ENCODE measurements at places on chromosomes 16 and 17. TPM values are rescaled to one million over a fixed set of nuclear protein-coding genes. Genes with fewer than 3 reads are reported as not detected.

The ARHGDIG gene
- 165 TPM for polyA plus RNA-seq

DNA sequence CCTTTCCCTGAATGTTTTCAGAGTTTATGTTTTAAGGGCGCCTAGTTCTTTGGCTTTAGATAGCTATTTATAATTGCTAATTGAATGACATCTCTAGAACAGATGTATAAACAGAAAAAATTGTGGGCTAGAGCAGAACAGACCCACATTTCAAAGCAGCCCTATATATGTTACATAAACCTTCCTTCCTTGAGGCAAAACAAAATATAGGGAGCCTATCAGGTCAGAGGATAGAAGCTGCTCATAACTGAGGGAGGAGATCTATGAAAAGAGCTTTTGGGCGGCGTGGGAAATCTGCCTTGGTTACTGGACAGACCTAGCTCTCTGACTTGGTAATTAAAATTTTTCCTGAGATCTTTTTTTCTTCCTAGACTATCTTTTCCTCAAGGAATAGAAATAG is 68.4 kb downstream of the SPAG9 start:
- H3K4me3 ChIP-seq, result no peak overlapping the region
- no peak overlapping the region for H3K27ac ChIP-seq
- peaks cover 10% of the 10 kb centered on the region for H3K4me1 ChIP-seq

The SLC9A5 gene
- polyA plus RNA-seq, result 1.3 TPM

- H3K36me3 ChIP-seq, result no peaks in the 10 kb centered on the region
- H3K27me3 ChIP-seq, result no peaks in the 10 kb centered on the region
- no peak overlapping the region for H3K4me3 ChIP-seq
- H3K27ac ChIP-seq, result no peak overlapping the region
These were observed 23.3 kb downstream of the CEP131 start for GRCh38 chr17:81199482-81199830.

DNA sequence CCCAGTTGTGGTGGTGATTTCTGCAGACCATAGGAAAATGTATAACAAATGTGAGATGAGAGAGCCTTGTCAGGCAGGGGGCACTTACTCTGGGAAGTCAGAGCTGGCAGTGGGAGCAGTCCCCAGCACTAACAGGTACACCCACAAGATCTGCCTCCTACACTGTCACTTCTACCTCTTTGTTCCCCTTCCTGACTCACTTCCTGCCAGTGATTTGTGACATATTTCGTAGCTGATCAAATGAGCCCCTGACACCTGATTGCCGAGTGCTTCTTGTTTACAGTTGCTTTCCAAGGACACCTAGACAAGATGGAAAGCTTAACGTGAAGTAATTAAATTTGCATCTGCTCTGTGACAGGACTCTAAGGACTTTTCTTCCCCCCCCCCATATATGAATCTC is 40.5 kb downstream of the FTO start:
- peaks cover 37% of the 10 kb centered on the region for H3K4me1 ChIP-seq
- H3K36me3 ChIP-seq, result no peaks in the 10 kb centered on the region
- no peaks in the 10 kb centered on the region for H3K27me3 ChIP-seq
- no peak for DNase-seq

The LLGL1 gene
- polyA plus RNA-seq, result 6.3 TPM

GRCh38 chr17:15777717-15778116 is 45.6 kb downstream of the TBC1D26 start:
- DNase-seq, result no peak
- H3K36me3 ChIP-seq, result no peaks in the 10 kb centered on the region
- H3K4me3 ChIP-seq, result no peak overlapping the region

The GPR142 gene
- polyA plus RNA-seq, result 0.61 TPM
